T-cell (primary cell): ENCODE measurements at places on chromosomes 4 and X.

GRCh38 chr4:68724922-68725321 lies 54.5 kb upstream of the UGT2B15 start:
- no peak for DNase-seq

GRCh38 chr4:109191216-109191615 lies 111.2 kb downstream of the COL25A1 start:
- DNase-seq, result no peak

GRCh38 chr4:27005501-27005900 lies 144.9 kb downstream of the STIM2 start:
- DNase-seq, result no peak

DNA sequence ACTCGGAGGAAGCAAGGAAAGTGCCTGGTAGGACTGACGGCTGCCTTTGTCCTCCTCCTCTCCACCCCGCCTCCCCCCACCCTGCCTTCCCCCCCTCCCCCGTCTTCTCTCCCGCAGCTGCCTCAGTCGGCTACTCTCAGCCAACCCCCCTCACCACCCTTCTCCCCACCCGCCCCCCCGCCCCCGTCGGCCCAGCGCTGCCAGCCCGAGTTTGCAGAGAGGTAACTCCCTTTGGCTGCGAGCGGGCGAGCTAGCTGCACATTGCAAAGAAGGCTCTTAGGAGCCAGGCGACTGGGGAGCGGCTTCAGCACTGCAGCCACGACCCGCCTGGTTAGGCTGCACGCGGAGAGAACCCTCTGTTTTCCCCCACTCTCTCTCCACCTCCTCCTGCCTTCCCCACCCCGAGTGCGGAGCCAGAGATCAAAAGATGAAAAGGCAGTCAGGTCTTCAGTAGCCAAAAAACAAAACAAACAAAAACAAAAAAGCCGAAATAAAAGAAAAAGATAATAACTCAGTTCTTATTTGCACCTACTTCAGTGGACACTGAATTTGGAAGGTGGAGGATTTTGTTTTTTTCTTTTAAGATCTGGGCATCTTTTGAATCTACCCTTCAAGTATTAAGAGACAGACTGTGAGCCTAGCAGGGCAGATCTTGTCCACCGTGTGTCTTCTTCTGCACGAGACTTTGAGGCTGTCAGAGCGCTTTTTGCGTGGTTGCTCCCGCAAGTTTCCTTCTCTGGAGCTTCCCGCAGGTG lies 637 bp downstream of the AR start:
- DNase-seq, result no peak

DNA sequence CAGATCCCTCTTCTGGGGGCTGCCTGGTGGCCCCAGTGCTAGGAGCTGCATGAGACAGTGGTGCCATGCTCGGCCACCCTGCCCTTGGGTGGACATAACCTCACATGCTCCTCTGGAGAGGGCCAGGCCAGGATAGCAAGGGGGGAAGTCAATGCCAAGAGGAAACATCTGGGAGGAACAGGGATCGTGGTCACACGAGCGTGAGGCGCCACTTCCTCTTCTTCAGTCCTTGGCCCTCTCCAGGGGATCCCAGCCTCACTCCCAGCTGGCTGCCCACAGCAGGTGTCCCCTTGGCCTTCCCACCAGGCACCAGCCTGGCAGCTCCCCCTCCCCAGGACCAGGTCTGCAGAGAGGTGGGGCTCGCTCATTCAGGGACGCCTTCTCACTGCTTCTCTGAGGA lies 28.6 kb downstream of the TBC1D14 start:
- DNase-seq, result no peak

DNA sequence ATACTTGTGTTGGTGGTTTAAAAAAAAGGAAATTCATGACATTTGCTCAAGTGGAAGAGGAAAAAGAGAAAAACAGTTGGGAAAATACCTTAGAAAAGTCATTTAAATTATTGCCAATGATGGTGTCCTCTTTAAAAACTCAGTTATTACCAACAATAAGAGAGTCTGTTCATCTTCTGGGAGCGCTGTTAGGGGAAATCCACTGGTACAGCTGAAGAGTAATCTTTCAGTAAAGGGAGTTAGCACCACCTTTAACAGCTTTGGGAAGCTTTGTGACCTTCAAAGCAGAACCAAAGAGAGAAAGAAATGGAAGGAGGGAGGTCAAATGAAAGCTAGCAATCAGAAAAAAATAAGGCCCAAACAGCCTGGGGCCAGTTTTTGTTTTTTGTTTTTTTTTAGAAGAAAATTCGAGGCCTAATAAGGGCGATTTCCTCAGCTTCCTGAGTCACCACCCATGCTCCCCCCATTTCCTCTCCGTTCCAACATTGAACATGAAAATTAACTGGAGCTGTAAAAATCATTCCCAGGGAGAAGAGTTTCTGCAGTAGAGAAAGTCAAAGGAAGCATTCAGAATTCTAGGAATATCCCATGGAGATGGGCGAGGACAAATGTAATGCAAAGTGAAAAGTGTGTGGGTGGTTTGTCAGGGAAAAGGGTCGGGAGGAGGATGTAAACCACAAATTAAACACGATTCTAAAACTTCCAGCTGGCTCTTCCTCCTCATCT lies 115.1 kb downstream of the SH3KBP1 start:
- DNase-seq, result no peak

DNA sequence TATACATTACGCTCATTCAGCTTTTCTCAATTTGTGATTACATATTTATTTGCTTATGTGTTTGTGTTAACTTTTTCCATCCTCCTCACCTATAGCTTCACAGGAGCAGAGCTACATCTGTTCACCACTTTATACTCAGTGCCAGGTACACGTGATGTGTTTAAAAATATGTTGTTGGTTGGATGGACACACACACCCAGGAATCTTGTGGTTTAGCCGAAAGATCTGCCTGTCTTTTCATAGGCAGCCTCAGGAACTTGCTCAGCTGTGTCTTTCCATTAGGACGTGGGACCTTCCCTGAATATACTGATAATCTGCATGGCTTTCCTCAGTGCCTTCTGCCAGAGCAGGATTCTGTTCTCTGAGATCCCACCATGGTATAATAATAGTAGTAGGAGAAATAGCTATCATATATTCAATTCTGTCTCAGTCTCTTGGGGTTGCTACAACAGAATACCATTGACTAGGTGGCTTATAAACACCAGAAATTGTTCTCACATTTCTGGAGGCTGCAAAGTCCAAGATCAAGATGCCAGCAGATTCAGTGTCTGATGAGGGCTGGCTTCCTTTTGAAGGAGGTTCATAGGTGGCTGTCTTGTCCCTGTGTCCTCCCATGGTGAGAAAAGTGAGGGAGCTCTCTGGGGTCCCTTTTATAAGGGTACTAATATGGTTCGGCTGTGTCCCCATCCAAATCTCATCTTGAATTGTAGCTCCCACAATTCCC lies 50.0 kb upstream of the SOD3 start:
- DNase-seq, result no peak

DNA sequence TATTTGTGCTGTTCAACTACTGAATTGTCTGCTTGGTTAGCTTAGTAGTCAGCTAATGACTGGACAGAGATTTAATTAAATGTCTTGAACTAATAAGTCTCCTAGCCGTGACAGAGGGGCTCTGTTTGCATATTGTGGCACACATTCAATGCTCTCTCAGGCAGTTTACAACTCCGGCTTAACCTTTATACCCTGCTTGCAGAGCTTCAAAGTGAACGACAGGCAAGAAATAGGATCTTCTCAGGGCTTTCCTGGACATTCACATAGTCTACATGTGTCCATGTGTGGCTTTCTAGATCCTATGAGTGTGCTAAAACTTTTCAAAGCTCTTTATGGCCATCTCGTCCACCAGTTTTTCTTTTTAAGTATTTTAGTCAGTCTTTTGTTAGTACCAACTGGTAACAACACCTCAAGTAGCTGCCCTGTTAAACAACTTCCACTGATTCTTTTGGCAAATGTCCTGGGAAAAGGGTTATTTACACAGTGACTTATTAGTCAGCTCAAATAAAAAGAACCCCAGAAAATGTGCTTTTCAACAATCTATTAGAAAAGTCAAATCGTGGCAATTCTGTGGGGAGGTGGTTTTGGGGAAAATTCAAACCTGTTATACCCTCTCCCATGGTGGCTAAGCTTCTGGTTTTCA lies 28.6 kb downstream of the OR13H1 start:
- DNase-seq, result no peak

GRCh38 chr4:119765951-119766350 lies 137.3 kb upstream of the PDE5A start:
- no peak for DNase-seq
